ENCODE measurements at places on chromosomes 16 and 17.

GRCh38 chr17:81063106-81064093, 28.4 kb downstream of the BAIAP2 start:
- no peak for DNase-seq

GRCh38 chr17:74842599-74843351, 16.9 kb downstream of the GRIN2C start:
- peak; percentile 76 for DNase-seq

GRCh38 chr16:82682767-82683166, 56.0 kb downstream of the CDH13 start:
- DNase-seq: no peak

DNA sequence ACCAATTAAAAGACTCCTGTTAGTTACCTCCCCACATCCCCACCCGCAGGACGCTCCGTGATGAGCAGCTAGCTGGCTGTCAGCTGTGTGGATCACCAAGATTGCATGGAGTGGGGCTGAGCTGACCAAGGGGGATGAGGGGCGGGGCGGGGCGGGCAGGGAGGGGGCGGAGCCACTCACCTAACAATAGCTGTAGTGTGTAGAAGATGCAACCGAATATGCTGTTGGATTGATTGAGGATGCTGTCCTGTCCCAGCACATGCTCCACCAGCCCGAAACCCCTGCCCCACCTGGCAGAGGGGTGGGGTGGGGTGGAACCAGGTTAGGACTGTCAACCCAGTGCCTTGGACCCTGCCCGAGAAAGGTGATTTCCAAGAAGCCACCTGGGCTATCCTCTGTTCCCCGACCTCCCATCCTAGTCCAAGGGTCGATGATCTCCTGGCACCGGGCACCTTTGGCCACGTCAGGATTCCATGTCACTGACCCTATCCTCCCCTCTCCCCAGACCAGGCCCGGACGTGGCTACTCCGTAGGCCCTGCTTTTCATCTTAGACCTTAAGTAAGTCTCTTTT, 1.4 kb downstream of the VKORC1 start:
- peak; percentile 61 for DNase-seq

DNA sequence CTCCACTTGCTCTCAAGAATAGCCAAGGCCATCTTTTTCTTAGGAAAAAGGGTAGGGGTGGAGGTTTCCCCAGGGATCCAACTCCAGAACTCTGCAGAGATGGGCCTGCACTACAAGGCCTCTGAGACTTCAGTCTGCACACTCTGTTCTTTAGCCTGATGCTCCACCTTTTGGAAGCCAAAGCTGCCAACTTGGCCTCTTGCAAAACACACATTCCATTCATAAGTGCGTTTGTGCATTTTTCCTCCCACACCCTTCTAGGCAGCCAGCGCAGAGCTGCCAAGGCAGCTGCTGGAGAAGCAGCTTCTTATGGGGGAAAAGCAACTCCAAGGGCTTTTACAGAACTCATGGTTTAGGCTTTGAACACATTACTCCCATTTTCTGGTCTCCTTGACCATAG, 45.3 kb downstream of the REXO5 start:
- peak; percentile 96 for DNase-seq

DNA sequence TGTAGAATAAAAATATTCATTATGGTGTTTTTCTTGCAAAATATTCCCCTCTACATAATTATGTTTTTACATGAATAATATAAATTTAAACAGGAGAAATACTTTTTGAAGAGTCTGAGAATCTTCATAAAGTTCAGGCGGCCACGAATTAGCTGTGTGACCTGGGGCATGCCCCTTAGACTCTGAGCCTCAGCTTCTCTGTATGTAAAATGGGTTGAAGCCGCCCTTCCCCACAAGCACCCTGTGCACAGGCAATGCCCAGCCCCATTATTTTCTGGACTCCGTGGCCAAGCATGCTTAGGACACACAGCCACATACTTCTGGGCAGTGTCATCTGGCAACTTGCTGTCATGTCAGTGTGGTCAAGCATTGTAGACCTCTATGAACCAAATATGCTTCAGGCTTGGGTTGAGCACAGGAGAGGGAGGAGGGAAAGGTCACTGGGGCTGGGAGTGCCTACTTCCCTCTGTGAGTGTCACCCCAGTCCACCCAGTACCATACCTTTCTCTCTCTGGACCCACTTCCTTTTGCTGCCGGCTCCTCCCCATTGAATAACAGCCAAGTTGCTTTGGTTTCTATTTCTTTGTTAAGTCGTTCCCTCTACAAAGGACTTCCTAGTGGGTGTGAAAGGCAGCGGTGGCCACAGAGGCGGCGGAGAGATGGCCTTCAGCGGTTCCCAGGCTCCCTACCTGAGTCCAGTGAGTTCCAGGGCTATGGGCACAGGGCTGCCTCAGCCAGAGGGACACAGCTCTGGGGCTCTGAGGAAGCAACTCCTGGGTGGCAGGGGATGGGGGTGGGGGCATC, at the start of gene LGALS9:
LGALS9 (plus strand) TSS at position 582 of the 804 bp plus-strand sequence; CDS start at position 660, 78 bp downstream.
- no peak for DNase-seq

DNA sequence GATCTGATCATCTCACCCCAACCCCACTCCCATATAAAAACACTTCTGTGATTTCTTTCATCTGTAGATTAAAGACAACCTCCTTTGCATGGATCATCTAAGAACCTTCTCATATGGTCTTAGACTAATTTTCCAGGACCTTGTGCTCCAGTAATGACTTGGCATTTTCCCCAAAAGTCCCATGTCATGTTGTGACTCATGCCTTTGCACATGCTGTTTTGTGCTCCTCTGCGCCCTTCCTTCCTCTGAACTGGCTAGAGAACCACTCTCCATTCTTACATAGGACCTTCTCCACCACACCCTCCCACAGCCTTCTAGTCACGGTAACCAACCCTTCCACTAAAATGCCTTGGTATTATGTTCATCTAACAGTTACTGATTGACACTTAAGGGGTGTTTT, 99.5 kb upstream of the AXIN2 start:
- DNase-seq: peak; percentile 41

GRCh38 chr17:7834542-7834956, 532 bp downstream of the KDM6B start:
- DNase-seq: peak; percentile 77

DNA sequence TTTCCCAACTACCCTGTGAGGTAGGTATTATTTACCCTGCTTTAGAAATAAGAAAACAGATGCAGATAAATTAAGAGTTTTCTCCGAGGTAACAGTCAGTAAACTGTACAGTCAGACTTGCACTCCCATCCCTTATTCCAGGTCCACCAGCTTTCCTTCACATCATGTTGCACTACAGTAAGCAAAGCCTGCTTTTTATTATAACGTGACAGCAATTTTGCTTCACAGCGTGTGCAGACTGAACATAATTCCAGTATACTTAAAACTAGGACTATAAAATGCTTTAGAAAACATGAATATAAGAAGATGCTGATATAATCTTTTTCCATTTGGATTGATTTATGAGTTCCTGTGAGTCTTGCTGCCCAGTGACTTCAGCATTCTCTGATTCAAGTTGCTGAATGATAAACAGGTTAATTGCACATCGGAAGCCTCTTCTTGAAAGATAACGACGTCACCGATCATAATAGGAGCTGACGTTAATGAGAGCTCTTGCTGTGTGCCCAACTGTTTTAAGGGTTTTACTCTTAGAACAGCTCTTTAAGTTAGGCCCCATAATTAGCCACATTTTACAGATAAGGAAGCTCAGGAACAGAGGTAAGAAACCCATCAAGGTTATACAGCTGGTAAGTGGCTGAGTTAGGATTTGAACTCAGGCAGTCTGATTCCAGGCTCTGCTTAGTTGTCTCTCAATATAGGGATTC, 1.4 kb downstream of the LIG3 start:
- peak; percentile 54 for DNase-seq

- peak; percentile 44 for DNase-seq
These were observed 277.5 kb upstream of the HSBP1 start for GRCh38 chr16:83530293-83530692.

GRCh38 chr16:13557418-13557817, 362.5 kb upstream of the ERCC4 start:
- DNase-seq: no peak

DNA sequence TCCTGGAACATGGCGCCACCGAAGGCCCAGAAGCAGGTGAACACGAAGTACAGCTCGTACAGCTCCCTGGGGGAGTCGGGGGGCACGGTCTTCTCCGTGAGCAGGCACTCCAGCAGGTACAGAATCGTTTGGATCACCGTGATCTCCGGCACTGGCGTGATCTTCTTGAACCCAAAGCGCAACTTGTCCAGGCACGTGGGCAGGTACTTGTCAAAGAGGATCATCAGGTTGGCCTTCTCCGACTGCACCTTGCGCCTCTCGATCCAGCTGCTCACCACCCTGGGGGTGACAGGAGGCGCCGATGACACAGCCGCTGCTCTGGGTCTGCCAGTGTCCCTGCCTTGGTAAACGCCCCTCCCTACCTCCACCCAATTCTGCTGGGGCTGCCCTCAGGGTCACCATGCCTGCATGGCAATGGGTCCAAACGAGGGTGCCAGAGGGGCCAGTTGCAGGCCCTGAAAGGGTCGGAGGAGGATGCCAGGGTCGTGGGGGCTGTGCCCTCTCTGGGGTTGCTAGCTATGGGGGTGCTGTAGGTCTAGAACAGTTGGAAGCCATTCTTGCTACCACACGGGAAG, 90.9 kb downstream of the DNAH17 start:
- DNase-seq: no peak

DNA sequence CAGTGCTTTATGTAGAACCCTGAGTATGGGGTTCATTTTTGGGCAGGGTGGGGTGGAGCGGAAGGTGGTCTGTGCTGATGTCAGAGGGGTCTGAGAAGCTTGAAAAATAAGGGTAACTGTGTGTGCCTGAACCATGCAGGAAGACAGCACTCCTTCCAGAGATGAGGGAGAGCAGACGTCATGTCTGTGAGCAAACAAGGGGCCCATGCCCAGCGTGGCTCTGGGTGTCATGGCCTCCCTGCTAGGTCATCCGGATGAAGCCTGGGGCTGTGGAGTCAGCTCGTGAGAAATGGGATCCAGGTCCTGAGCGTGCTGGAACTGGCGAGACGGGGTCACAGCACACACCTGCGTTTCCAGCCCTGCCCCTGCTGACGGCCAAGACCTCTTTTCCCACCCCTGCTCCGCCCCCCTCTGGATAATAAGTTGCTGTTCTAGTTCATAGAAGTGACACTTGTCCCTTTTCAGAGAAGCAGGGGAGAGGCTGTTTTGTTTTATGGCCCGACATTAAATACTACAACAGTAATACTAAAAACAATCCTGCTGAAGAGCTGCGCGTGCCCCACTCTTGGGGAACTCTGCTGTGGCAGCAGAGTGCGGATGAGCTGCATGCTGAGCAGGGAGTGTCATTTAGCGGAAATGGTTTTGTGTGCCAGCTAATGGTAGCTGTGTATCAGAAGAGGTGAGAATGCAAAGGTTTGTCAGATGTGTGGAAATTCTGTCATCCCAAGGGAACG, 92.6 kb downstream of the RPTOR start:
- no peak for DNase-seq

DNA sequence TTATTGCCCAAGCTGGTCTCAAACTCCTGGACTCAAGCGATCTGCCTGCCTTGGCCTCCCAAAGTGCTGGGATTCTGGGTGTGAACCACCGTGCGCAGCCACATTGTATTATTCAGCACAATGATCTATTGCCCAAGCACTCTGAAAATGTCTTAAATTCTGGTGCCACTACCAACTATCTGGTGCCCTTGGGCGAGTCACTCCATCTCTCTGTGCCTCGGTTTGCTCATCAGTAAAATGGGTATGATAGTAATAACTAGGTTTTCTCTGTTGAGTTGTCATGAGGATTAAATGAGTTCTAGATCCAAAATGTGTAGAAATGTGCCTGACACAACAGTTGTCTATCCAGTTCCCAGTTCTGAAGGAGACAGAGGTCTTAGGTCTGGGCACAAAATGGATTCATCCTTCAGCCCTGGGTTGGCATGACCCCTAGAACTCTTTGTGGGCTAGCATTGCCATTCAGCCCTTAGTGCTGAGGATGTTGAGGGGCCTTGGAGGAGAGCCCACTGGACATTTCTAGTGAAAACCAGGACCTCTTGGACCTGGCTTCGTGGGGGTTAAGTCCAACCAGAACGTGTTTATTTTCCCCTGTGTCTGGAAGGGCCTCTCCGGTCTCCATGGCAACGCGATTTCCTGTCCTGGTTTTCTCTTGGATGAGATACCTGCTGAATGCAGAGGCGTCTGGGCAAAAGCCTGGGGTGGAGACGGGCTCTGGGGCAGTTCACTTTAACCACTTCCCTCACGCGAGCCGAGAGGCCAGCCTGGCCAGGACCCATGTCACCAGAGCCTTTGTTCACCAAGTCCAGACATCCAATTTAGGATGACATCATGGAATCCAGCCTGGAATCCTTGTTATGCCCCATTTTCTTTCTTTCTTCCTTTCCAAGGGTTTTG, 43.7 kb upstream of the TNRC6A start:
- peak; percentile 73 for DNase-seq

DNA sequence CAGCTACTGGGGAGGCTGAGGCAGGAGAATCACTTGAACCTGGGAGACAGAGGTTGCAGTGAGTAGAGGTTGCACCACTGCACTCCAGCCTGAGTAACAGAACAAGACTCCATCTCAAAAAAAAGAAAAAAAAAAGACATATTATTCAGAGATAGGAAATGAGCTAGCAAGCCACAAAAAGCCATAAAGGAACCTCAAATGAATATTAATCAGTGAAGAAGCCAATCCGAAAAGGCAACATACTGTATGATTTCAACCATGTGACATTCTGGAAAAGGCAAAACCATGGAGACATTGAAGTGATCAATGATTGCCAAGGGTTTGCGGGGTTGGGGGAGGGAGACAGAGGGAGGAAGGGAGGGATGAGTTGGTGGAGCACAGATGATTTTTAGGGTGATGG, 8.4 kb upstream of the EXOC7 start:
- DNase-seq: no peak

- DNase-seq: no peak
These were observed 77.8 kb downstream of the RTN4RL1 start for GRCh38 chr17:1947229-1947742.

- DNase-seq: no peak
These were observed 22.3 kb upstream of the G6PC1 start for GRCh38 chr17:42878123-42878880.

- DNase-seq: no peak
These were observed 11.9 kb downstream of the SERPINF1 start for GRCh38 chr17:1773696-1774181.

DNA sequence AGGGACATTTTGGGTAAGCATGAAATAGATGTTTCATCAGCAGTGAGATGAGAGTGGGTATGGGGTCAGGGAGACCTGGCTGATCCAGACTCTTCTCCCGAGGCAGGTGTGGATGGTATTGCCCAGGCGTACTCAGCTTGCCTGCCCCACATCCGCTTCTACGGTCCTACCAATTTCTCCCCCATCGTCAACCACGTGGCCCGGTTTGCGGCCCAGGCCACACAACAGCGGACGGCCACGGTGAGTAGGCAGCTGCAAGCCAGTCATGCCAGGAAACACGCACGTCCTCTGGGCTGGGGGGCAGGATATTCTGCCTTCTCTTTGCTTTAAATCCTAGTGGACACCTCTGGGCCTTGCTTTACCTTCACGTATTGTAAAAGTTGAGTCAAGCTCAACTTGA, 44.7 kb downstream of the CPNE2 start:
- no peak for DNase-seq

DNA sequence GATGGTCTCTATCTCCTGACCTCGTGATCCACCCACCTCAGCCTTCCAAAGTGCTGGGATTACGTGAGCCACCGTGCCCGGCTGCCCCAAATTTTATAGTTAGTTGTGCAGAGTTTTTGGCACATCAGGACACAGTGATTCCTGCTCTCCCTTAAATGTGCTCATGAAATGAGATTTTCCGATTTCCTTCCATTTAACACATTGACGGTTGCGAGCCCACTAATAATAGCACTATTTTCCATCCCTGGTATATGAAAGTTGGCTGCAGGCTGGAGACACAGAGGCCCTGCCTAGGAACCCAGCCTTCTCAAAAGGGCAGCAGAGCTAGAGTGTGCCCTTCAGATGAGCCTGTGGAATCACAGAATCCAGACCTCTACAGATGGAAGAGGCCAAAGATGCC, 17.4 kb upstream of the MYH10 start:
- no peak for DNase-seq

Measured in adipocyte (in vitro differentiated cells).